GM12891 (cell line): ENCODE measurements at places on chromosomes 3 and 15.

- no peak for DNase-seq
Observed at GRCh38 chr15:85482894-85483293, 102.5 kb downstream of the AKAP13 start.

DNA sequence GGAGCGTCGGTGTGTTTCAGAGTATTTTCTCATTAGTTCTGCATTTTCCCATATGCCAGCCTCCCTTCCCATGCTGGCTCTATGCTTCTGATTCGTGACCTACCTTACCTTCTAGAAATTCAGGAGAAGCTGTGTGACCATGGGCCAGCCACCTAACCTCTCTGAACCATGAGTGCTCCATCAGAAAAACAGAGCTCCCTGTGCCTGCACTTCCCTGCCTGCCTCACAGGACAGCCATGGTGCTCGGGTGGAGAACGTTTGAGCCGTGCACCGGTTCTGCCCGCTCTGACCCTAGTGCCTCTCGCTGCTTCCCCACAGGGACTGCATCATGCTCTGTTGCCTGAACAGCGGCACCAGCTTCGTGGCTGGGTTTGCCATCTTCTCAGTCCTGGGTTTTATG, 74.5 kb upstream of the SLC6A1 start:
- no peak for DNase-seq

- DNase-seq, result no peak
Observed at GRCh38 chr3:45347315-45348000, 40.9 kb upstream of the LARS2 start.

GRCh38 chr3:38702231-38702630, 52.7 kb upstream of the SCN5A start:
- no peak for DNase-seq

- no peak for DNase-seq
Observed at GRCh38 chr15:63597038-63597790, at the start of gene FBXL22. FBXL22 (plus strand) TSS chr15:63597387; CDS start chr15:63597393, 6 bp downstream.

DNA sequence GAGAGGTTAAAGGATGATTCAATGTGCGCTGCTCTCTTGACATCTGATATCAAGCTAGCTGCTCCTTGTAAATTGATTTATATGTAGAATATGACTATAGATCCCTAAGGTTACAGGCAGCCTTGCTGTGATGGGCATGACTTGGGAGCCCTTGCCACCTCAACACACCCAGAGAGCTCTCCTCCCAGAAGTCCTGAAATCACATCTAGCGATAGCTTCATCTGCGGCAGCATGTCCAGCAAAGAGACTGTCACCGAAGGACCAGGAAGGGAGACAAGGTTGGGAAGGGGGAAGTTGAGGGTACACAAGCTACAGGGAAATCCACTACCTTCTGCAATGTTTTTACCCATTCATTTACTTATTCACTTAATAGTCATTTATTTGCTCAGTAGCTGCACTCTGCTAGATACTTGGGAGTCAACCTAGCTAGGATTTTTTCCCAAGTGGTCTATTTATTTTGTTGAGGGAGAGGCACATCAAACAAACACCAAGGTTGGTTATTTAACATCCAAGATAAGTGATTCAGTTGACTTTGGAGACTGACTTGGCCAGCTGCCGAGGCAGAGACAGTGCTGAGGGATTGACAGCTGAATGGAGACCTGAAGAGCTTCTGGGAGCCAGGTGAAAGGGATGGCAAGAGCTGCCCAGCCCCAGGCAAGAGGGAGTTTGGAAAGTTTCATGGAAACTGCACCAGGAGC, 205.8 kb upstream of the IL12A start:
- no peak for DNase-seq

GRCh38 chr15:48966595-48967301, 3.0 kb upstream of the SHC4 start:
- DNase-seq, result no peak

DNA sequence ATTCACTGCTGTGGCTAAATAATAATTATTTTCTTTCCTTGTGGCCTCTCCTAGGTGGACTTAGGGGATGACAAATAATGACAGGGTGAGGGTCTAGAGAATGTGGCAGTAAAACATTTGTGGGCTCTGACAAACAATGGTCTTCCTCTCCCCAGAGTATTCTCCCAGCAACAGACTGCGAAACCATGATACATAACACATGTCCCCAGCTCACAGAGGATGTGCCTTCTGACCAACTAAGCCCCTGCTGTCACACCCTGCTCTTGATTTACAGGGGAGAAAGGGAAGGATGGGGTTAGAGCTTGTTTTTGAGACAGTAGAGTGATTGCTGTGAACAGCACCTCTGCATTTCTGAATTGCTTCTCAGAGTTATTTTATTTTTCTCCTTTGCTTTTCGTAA, 116.6 kb upstream of the CTDSPL start:
- DNase-seq, result no peak
